ENCODE measurements at places on chromosomes 3 and 15.

- no peak for DNase-seq
These were observed 135.0 kb downstream of the SATB1 start for GRCh38 chr3:18290157-18290556.

- DNase-seq: no peak
These were observed 15.4 kb downstream of the PARP14 start for GRCh38 chr3:122695927-122696561.

- no peak for DNase-seq
These were observed 151.3 kb downstream of the MFSD1 start for GRCh38 chr3:158953131-158953530.

GRCh38 chr3:181446741-181447140, 265.0 kb upstream of the SOX2 start:
- no peak for DNase-seq

DNA sequence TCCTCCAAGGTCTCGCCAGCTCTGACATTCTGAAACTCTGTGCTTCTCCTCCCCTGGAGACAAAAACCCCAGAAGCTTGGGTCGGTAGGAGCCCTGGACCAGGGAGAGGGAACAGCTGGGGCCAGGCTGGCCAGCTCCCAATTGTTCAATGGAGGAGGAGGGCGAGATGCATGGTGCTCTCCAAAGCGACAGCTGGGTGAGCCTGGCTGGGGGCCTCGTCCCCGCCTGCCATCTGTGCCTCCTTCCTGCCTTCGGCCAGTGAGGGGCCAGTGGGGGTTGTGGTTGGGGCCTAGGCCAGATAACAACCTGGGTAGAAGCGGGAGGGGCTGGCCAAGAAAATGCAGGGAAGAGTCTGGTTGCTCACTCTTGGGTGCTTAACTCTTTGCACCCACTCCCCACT, 79.4 kb downstream of the CORO2B start:
- no peak for DNase-seq

GRCh38 chr3:150825916-150826377, 63.0 kb upstream of the SIAH2 start:
- no peak for DNase-seq

DNA sequence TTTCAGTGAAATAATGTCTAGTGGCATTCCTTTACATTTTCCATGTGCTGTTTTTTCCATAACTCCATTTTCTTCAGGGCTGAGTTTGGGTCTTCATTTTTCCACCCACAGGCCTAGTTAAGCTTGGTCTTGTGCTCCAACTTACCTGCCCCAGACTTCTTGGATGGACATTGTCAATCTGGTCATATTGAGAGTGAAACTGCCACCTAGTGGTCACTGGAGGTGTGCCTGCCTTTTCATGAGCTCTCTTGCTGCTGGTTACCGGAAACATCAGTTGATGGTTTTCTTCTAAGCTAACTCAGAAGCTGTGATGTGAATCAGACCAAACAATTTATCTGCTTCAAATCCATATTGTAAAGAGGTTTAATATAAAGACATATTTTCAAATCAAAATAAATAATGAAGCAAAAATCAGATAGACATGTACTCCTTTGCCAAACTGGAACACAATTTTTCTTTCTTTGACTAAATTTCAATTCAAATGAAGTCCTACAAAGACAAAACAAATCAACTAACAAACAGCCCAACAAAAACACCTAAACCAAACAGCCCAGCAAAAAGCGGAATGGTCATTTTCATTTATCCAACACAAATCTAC, 135.1 kb upstream of the RASGRP1 start:
- DNase-seq: peak; percentile 70

GRCh38 chr15:45948181-45948621, 313.4 kb downstream of the SQOR start:
- DNase-seq: no peak

- no peak for DNase-seq
These were observed 8.0 kb downstream of the TGFBR2 start for GRCh38 chr3:30614373-30614772.

DNA sequence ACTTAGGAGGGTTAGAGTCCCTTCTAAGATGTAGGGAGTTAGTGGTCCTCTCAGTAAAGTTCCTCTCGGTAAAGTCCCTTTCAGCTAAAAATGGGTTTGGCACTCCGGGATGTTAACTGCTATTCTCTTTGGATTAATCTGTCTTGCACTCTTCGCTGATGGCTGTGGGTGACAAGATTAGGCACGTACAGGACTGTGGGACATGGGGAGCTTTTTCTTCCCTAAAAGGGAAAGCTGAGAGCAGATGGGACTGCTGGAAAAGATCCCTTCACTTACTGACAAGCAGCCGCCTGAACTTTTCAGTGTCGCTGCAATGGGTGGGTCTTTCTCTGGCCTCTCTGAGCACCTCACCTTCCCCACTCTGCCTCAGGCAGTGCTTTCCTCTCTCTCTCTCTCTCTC, 16.4 kb upstream of the HHATL start:
- DNase-seq: no peak

GRCh38 chr15:70566047-70566835, 197.1 kb downstream of the UACA start:
- no peak for DNase-seq
